ENCODE measurements at places on chromosomes 6 and 20.

GRCh38 chr6:127111526-127111925 lies 6.9 kb upstream of the RSPO3 start:
- DNase-seq = no peak

DNA sequence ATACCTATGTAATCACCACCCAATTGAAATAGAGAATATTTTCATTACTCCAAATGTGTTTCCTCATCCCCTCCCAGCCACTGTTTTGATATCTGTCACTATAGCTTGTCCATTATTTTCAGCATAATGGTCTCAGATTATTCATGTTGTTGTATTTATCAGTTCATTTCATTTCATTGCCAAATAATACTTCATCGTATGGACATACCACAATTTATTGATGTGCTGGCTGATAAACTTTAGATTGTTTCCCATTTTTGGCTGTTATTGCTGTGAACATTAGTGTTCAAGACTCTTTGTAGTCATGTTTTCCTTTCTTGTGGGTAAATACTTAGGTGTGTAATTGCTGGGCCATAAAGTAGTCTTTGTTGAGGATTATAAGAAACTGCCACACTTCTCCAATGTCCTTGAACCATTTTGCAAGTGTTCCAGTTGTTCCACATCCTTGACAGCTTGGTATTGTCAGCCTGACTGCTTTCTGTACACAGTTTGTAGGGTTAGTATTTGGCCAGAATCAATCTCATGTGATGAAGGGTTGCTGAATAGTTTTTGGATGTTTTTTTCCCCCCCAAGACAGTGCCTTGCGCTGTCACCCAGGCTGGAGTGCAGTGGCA lies 44.3 kb downstream of the JARID2 start:
- no peak for DNase-seq

DNA sequence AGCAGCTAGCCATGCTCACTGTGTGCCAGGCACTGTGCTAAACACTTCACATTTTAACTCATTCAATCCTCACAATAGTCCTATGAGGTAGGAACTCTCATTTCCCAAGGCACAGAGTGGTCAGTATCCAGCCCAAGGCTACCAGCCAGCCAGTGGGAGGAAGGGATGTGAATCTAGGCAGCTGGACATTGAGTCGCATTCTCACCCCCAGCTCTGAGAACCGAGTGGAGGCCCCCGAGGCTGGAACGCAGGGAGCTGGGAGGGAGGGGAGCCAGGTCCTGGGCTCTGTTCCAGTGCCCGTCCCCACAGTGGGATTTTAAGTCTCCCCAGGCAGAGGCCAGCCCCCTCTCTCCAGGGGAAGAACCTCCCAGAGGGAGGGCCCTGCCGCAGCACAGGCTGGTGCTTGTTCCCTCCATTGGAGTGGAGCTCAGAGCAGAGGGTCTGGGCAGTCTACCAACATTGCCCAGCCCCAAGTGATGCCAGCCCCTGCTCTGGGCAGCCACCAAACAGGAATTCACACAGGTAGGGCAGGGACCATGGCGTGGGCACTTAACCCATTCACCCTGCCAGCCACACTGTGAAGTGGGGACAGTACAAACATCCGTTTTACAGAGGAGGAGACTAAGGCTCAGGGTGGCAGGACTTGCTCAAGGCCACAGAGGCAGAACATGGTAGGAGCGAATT lies 131.3 kb downstream of the CEBPB start:
- no peak for DNase-seq

DNA sequence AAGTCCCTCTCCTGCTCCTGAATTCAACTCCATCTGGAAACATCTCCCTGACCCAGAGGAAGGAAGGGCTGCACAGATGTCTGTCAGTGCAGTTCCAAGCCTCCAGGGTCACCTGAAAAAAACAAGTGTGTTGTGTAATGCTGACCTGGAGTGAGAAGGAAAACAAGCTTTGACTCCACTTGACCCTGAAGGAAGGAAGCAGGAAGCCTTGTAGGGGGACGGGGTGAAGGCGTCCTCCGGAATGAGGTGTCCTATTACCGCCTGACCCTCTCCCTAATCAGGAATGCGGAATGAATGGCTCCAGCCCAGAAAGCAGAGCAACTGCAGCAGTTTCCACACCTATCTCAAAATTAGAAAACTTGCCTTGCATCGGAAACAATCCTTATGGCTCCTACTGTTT lies 13.9 kb upstream of the ADGRF5 start:
- no peak for DNase-seq

- no peak for DNase-seq
Measured at GRCh38 chr6:104466306-104466705, 393.4 kb downstream of the HACE1 start.

GRCh38 chr20:63067721-63068560 lies 61.2 kb upstream of the BHLHE23 start:
- no peak for DNase-seq
